ENCODE measurements at places on chromosomes 16 and 17.

GRCh38 chr17:21119247-21119918 is 7.4 kb upstream of the DHRS7B start:
- peak; percentile 77 for DNase-seq

- no peak for DNase-seq
Measured at GRCh38 chr17:58305626-58306025, 23.0 kb downstream of the TSPOAP1 start.

GRCh38 chr17:29107933-29108822 is 65.2 kb downstream of the PIPOX start:
- no peak for DNase-seq

DNA sequence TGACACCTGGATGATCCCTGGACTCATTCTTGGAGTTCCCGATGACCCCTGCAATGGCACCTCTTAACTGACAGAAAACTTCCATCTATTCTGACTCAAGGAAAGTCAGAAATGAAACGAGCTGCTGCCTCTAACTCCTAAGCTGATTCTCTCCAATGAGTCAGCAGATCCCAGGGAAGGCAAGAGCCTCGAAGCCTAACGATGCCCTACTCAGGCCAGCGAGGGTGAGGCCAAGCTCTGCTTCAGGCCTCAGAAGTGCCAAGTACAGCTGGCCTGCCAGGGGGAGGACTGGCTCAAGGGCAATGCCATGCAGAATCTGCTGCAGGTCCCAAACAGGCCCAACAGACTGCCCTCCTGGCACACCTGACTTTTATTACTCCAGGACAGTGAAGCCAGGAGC is 36.3 kb downstream of the PLXDC1 start:
- DNase-seq: peak; percentile 87

- DNase-seq: peak; percentile 59
Measured at GRCh38 chr16:57795431-57795878, 6.8 kb downstream of the KIFC3 start.

DNA sequence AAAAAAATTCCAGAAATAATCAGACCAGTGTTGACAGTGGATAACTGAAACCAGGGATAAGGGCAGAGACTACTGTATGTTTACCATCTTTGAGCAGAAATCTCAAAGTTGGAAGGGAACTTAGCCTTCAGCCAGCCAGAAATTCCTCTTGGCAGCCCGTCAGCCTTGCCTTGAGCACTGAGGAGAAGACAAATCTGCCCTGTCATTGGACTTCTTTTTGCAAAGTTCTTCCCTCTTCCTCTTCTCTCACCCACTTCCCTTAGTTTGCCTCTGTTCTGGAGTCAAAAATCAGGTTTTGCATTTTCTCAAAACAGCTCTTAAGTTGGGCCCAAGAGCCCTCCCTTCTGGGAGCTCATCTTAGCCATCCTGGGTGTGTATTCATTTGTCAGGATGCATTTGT is 6.2 kb downstream of the TUFM start:
- DNase-seq: no peak

- DNase-seq: no peak
Measured at GRCh38 chr17:42878123-42878880, 22.3 kb upstream of the G6PC1 start.

DNA sequence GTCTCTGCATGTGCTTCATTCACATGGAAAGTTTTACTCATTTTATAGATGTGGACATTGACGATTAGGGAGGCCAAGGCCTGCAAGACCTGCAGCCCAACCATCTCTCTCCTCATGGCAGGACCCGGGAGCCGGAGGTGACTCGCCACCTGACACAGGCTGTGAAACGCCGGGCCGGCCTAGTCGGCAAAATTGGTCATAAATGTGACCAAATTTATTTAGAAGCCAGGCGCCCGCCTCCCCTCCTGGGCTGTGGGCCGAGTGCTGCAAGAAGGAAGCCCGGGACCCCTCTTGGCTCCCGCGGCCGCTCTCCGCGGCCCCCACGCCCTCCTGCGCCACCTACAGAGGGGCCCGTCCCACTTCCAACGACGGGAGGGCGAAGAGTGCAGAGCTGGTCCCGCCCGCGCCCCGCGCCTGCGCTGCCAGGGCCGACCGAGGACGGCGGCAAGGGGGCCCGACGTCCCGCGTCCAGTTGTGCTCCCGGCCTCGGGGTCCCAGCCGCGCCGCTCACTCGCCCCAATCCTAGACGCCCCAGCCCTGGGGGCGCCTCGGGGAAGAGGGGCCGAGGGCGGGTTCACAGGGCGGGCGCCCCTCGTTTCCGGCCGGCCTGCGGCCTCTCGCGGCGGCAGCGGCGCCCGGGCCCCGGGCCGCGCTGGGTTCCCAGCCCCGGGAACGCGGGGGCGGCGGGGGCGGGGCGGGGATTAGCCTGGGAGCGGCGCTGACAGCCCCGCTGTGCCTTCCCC is 47.5 kb downstream of the WNT3 start:
- DNase-seq: peak; percentile 83
